SIG-M5 (cell line): ENCODE measurements at places on chromosomes 7 and 10.

DNA sequence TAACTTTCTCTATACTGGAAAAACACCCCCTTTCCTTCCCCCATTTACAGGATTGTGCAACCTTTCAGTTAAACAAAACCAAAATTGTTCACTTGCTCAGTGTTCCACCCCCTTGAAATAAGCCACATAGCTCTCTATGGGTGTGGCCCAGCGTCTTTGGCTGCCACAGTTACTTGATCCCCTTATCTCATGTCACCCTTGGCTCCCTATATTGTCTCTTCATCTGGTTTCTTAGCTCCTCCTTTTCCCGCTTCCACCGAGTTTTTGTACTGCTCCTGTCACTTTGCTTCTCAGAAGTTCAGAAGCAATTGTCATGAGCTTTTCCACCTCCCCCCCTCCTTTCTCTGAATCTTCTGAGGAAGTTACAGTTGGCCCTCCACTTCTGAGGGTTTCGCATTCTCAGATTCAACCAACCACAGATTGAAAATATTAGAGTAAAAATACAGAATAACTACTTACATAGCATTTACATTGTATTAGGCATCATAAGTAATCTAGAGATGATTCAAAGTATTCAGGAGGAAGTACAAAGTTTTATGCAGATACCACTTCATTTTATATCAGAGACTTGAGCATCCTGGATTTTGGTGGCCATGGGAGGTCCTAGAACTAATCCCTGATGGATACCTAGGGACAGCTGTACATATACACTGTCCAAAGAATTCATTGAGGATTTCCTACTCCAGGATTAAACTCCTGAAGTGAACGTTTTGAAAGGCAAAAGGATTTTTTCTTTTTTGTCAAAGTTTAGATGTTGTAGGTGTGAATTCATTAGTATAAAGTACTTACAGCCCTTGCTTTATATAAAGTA, 60.4 kb downstream of the ADD3 start:
- no peak for DNase-seq

GRCh38 chr7:10972174-10972573, 1.5 kb upstream of the PHF14 start:
- no peak for DNase-seq

- no peak for DNase-seq
These were observed 50.8 kb upstream of the BTRC start for GRCh38 chr10:101303087-101303703.

GRCh38 chr7:1176891-1177373, 16.9 kb upstream of the ZFAND2A start:
- no peak for DNase-seq

DNA sequence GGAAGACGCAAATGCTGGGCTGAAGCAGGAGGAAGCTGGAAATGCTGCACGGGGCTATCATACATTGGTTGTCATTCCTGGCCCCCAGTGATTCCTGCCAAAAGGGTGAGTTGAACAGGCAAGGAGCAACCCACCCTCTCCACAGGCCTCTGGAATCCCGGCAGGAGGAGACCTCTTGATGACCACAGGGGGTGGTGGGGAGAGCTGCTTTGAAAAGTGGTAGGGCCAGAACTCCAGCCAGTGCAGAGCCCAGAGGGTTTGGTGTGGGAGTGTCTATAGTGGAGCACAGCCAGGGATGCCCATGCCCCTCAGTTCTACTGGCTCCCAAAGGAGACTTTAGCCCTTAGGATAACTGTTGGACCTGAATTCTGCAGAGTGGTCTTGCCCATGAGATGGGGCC, 89.2 kb downstream of the SAMD9 start:
- DNase-seq = no peak
